ENCODE measurements at places on chromosomes 12 and 14. TPM values are rescaled to one million over a fixed set of nuclear protein-coding genes. Genes with fewer than 3 reads are reported as not detected.

Gene NOS1
- not detected for total RNA-seq

Gene SLC25A21
- 0.82 TPM for total RNA-seq

Gene SERPINA3
- total RNA-seq, result 357 TPM

Gene CACNA2D4
- total RNA-seq, result 0.29 TPM

Gene TAS2R42
- total RNA-seq, result not detected

Gene KRT2
- not detected for total RNA-seq

Gene ZDHHC22
- not detected for total RNA-seq

Gene SLC41A2
- total RNA-seq, result 7.7 TPM

Gene SRGAP1
- 7.8 TPM for total RNA-seq

Gene KRT78
- not detected for total RNA-seq

Gene LALBA
- total RNA-seq, result not detected

Gene TAS2R46
- total RNA-seq, result 0.61 TPM

Gene TRIP11
- total RNA-seq, result 9.7 TPM

Gene RNF31
- 79.3 TPM for total RNA-seq

Gene KRT74
- not detected for total RNA-seq

Gene AICDA
- total RNA-seq, result not detected

Gene BHLHE41
- total RNA-seq, result 1.6 TPM

Data from A375 (cell line).